DMS 273 treated with DMSO at 0.1 percent for 48 hours (cell line): ENCODE measurements at places on chromosomes 1 and 21.

- no peak for DNase-seq
These were observed 206.3 kb downstream of the FOXD2 start for GRCh38 chr1:47644212-47644573.

DNA sequence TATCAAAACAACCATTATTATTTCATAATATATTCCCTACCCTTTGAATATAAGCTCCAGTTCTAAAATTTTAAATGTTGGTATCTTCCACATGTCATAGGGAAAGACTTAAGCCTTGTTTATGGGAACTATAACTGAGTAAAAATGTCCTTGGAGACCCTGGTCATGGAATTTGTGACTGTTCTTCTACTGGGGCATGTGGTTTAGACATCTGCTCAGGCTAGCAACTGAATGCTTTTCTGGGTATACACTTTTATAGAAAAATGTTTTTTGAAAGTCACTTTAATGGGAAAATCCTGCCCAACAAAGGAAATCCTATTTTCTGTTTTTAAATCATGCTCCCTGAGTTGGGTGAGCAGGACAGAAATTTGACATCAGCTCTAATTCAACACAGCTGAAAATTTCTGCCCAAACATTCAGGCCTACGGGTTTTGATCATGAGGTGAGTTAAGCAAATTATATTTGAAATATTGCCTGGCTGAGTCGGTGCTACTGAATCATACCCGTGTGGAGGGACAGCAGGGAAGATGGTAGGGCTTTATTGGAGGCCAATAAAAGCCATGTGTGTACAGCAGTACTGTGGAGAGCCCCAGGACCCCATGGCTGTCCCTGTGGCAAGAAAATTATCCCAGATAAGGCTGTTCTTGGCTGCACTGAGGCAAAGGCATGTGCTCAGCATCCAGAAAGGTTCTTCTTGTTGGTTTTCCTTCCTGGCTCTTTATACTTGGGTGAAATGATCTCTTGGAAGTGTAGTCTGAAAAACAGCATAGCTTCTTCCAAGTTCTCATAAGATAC lies 391.8 kb downstream of the DISC1 start:
- no peak for DNase-seq

DNA sequence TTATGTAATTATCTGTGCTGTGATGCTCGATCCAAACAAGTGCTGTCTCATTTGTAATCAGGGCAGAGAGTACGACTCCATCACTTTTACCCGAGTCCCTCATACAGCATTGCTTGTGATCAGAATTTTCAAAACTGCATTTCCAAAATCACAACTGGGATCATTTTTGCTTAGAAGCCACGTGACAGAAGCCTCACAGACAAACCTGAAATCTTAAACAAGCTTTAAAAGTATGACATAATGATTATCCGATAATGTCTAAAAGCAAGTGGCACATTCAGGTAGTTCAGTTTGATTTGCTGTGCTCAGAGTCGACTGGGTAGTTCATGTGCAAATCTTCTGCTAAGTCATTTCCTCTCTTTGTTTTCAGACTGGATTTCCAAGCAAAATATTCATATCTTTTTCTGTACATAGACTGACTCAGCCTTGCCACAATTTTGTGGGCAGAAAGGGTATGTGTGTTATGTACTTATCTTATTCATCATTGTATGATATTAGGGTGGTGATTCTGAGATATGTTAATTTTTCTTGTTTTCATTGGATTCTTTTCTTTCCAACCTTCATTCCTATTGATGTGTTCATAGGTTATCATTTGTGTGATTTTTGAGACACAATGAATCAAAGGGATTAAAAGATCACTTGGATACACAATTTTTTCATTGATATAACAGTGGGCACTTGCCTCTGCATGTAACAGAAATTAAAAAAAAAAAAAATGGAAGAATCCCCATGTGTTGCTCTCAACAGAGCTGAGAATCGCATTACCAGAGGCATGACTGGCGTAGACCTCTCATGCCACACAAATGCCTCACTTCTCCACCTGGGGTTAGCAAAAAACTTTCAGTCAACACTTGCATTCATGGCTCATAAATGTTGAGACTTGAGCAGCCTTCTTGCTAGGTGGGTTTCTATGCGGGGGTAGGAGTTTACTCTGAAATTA lies 355.7 kb downstream of the LTN1 start:
- no peak for DNase-seq

GRCh38 chr1:116692879-116693278 lies 25.3 kb upstream of the IGSF3 start:
- no peak for DNase-seq

GRCh38 chr1:55951291-55951690 lies 628.1 kb downstream of the PLPP3 start:
- DNase-seq: no peak

GRCh38 chr1:210236840-210237409 lies 4.3 kb downstream of the SERTAD4 start:
- DNase-seq: no peak

DNA sequence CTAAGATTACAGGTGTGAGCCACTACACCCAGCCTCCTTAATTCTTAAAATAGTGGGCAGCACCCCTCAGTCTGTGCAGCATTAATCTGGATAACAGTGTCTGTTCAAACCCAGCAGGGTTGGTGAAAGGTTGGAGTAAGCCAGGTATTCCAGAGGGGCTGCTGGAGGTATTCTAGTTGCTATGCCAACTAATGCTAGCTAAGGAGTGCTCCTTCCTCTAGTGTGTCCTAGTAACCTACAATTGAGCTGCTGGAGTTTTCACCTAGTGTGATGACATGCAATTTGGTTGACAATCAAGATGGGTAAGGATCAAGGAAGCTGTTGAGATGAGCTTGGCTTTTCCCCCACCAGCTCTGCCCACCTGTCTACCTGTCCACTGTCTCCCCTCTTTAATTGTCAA lies 100.2 kb upstream of the IPO9 start:
- DNase-seq: no peak
